Ureter (tissue), 1 donor: ENCODE measurements at places on chromosomes 5 and 9. TPM values are rescaled to one million over a fixed set of nuclear protein-coding genes. Genes with fewer than 3 reads are reported as not detected.

DNA sequence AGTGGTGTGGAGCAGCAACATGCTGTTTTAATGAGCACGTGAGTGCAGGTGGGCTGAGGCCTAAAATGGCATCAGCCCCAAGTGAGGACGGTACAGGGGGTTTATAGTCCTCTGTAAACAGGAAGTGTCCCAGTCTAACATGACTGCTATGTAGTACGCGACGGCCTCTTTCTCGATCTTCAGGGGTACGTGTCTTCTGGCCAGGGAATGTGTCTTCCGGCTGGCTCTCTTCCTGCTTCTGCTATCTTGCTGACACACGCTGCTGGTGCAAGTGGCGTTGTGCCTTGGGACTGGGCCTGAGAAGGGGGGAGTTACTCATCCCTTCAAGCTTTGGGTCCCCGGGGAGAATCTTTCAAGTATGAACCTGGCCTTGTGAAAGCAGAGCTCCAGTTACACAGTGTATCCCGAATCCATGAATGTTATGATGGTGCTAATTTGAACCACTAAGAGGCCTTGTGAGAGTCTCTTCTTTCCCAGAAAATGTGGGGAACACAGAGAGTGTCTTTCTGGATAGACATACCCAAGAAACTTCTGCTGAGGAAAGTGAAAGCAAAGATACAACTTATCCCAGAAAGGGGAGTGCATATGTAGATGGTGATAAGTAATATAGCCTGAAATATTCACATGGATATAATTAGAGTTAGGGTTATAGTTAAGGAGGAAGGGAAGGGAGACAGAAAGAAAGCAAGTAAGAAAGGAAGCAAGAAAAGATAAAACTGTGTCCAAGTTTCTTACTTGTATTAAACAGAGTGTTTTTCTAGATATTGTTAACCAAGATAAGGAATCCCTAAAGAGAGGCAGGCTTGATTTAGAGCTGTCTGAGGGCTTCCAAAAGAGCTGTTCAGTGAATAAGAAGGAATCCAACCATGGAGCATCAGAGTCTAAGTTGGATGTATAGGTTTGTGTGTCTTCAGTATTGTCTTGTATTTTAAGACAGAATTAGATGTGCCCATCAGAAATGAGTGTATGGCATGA is 35.5 kb upstream of the ANXA2R start:
- DNase-seq, result no peak

DNA sequence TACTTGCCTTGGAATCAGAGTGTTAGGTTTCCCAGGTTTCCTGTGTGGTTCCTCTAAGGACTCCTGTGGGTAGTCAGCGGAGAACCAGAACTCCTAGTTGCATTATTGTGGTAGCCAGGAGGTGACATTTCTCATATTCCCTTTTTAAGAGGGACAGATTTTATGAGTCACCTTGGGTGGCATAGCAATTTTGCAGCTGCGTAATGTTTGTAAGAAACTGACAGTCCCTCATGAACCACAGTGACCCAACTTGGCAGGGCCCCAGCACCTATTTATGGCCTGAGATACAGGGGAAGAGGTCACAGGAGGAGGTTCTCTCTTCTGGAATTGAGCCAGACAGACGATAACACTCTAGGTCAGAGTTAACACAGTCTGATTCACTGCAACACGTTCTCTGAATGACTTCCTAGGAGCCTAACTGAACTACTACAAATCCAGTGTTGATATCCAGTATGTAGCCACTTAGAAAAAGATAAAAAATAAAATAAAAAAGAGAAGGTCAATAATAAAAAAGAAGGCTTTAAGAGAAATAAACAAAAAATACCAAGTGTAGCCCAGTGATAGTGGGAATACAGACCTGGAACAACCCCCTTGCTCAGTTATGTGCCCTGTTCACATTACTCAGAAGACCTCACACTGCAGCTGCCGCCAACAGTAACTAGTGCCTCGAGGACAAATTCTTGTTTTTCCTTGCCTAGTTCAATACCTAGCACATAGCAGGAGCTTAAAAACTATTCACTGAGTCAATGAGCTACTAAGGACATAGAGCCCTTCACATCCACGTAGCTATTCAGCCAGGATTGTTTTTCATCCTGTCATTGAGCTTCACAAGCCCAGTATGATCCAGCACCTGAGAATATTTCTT is 50.7 kb upstream of the VLDLR start:
- DNase-seq, result peak; percentile 89

DNA sequence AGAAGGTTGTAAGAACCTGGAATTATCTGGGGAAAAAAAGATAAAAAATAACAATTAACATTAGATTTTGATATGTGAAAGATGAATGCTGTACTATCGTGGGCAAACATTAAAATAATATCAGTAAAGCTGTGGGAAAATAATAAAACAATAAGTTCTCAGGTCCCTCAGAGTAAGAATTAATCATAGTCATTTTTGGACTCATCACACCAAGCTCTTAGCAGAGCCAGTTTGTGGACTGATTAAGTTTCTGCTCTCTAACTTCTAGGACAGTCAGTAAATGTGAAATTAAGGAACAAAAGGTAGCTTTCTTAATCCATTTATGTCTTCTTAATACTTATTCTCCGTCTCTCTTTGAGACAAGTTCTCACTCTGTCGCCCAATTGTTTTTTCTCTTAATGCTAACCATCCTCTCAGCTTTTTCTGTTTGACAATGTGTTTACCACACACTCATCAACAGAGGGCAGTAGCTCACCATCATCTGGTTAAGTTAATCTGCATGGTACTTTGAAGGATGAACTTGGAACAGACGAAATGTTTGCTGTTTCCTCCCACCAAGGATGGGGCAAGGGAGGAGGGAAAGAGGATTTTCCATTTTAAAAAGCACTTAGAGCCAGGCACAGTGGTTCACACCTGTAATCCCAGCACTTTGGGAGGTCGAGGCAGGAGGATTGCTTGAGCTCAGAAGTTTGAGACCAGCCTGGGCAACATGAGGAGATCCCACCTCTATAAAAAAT is 5.3 kb upstream of the ACO1 start:
- peak; percentile 63 for DNase-seq

DNA sequence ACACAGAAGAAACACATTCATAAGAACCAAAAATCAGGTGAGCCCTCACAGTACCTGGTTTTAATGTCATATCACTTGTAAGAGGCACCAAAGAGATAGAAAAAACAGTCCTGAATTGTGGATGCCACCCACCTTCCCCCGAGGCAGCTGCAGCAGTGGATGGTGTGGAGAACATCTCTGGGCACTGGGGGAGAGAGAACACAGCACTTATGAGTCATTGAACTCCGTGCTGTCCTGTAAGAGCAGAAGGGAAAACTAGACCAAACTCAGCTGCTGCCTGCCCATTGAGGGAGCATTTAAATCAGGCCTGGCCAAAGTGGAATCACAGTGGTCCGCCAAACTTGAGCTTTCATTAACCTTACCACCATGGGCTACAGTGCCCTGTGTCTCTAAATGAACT is 296.2 kb downstream of the SPATA31D1 start:
- DNase-seq, result no peak

DNA sequence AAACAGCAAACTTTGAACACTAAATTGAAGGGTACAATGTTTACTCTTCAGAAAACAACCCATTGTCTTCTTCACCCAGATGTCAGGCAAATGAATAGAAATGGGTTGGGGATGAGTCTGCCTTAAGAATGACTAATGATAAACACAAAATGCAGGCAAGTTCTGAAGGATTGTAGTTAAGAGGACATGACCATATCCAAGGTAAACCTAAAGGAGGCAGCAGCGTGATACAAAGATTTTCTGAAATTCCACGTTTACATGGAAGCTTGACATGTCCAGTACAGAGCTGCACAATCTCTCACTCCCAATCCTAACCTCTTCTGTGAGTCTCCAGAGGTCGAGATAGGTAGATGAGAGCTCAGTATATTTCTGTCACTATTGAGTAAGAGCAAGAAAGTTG is 1263.2 kb upstream of the CDH6 start:
- DNase-seq, result no peak

- no peak for DNase-seq
These were observed 30.4 kb downstream of the GLT6D1 start for GRCh38 chr9:135608999-135609317.

Gene RRAGA
- 90.4 TPM for total RNA-seq

Gene ANKRD18A
- 16.6 TPM for total RNA-seq

Gene FKBP15
- 43.9 TPM for total RNA-seq
